ENCODE measurements at places on chromosomes 5 and 9.

- no peak for DNase-seq
Measured at GRCh38 chr9:33187519-33188218, 20.5 kb upstream of the B4GALT1 start.

DNA sequence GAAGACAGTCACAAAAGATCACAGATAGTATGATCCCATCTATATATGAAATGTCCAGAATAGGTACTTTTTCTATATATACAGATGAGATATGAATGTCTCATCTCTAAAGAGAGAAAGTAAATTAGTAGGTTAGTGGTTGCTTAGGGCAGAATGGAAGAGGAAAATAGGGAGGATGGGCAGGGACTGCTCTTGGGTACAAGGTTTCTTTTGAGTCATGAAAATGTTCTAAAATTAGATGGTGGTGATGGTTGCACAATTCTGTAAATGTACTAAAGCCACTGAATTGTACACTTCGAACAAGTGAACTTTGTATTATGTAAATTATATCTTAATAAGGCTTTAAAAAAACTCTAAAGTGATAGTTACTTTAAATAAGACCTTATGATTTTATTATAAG, 59.6 kb upstream of the GRAMD2B start:
- DNase-seq, result no peak

GRCh38 chr5:34499001-34499734, 157.0 kb upstream of the RAI14 start:
- no peak for DNase-seq

- no peak for DNase-seq
Measured at GRCh38 chr9:17637229-17637628, 58.4 kb downstream of the SH3GL2 start.

Data from RWPE2 (cell line).